ENCODE measurements at places on chromosomes 1 and 21. TPM values are rescaled to one million over a fixed set of nuclear protein-coding genes. Genes with fewer than 3 reads are reported as not detected.

RAB13 gene
- not detected for polyA plus RNA-seq

TRIM67 gene
- polyA plus RNA-seq: not detected

CELA3B gene
- not detected for polyA plus RNA-seq

CA6 gene
- not detected for polyA plus RNA-seq

ELAPOR1 gene
- polyA plus RNA-seq: 1.0 TPM

LAPTM5 gene
- polyA plus RNA-seq: 1,002 TPM

LIN28A gene
- polyA plus RNA-seq: not detected

PCSK9 gene
- not detected for polyA plus RNA-seq

HSD3B1 gene
- not detected for polyA plus RNA-seq
